D721Med (cell line): ENCODE measurements at places on chromosomes 5 and 9.

DNA sequence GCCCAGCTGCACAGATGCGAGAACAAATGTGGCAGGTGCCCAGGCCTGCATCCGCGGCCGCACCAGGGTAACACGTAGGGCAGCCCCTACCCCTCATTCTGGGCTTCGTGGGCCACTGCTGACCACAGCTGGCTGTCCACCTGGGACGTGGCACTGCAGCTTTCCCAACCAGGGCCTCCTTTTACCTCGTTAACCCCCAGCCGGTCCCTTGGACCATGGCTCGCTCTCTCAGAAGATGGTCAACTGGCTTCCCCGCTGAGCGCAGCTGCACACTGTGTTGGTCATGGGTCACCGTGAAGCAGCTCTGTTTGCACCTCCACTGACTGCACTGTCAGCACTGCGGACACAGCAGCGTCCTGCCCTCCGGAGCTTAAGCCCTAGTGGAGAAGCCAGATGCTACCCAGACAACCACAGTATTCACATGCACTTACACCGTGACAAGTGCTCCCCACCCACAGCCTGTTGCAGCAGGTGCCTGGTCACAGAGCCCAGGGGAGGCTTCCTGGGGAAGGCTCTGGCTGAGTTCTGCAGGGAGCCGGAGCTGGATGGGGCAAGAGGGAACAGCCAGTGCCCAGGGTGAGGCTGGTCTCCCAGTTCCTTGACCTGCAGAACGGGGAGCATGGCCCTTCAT lies 10.5 kb upstream of the PLEKHG4B start:
- DNase-seq: no peak

- no peak for DNase-seq
These were observed 223.5 kb downstream of the SH3GL2 start for GRCh38 chr9:17802249-17802857.

DNA sequence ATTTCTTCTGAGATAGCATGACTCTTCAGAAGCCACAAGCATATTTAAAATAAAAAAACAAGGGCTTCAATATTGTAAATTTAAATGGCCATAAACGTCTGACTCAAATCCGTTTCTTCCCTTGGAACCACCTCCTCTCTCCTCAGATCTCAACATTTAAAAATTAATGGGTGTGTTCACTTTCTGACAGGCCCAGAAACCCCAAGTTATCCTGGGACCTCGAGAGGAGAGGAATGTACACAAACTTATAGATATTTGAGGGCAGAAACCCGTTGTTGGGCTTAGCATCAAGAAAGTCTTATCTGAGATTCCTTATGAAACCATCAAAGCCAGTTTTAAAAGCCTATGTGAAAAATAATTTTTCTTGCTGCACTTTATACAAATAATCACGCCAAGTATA lies 29.2 kb downstream of the MLLT3 start:
- no peak for DNase-seq

DNA sequence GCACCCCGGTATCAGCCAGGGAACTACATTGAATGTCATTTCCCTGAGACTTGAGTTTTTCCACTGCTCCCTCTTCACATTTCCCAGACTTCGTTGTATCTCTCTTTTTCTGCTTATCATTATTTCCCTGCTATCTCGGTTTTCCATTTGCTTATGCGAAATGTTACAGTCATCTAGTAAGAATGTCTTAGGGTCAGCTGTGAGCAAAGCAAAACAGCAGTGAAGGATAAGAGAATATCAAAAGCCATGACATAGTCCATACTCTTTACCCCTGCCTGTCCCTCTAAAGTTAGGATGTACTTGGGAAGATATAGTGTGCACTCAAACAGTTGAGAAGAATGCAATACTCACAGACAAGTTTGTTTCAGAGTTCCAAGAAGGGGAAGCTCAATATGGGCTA lies 88.7 kb downstream of the ITGA1 start:
- DNase-seq: no peak

DNA sequence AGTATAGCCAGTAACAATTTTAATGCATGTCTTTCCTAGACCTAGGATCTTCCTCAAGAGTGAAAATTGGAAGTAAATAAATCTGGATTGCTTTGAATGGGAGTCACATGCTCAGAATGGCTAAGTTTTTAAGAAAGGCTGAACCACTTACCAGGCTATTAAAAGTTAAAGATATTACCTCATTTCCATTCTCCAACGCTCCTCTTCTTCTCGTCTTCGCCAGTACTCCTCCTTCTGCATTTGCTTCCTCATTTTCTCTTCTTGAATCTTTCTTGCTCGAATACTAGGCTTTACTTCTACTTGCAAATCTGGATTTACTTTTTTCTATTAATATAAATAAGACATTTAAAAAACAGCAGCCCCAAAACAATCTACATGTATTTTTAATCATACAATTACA lies 49.6 kb downstream of the ZFR start:
- no peak for DNase-seq

DNA sequence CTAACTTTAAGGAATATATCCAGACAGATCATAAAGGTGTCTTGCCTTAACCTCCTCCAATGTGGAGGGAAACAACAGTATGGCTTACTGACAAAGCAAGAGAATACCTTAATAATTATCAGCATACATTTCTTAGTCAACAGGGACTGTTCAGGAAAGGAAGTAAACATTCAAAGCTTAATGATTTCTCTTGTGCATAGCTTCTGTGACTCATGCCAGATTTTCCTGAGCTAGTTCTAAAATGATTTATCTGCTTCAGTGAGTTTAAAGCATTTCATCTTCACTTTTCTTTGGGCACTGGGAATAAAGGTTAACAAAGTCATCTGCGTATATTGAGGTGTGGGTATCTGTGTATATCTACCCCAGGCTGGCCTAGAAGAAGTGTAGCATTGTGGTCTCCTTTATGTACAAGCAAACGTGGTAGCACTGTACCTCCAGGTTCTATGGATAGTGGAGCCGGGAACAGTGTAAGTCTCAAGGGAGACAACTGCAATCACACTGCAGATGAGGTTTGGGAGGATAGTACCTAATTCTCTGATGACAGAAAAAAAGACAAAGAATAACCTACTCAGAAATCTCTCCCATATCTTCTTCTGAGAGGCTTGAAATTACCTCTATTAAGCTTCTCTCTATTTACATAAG lies 284.1 kb downstream of the HCN1 start:
- no peak for DNase-seq

DNA sequence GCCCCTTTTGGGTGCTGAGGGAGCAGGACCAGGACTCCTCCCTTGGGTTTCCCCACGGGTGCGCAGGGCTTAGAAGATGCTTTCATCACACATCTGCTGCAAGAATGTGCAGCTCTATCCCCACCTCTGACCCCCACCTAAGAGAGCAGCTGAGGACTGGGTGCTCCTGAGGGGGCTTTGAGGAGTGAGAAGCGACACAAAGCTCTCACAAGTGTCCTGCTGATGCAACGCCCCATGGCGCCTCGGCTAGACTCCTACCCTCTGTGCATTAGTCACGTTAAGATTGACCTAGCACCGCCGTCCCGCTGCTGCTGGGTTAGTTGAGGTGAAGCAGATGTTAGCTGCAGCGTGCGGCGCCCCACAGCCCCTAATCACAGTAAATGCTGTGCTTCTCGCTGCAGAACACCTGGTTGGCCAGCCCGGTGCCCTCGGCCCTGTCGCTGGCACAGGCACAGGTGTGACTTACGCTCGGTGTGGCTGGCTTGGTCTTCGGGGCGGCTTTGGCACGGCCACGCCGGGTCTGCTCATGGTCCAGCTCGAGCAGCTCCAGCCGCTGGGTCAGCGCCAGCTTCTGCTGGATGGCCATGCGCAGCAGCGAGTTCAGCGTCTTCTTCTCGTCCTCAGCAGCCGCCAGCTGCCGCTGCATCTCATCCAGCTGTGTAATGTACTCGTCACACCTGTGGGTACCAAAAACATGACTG lies 45.0 kb upstream of the IPPK start:
- DNase-seq: no peak

GRCh38 chr9:91223000-91223399 lies 138.7 kb downstream of the AUH start:
- DNase-seq: no peak

DNA sequence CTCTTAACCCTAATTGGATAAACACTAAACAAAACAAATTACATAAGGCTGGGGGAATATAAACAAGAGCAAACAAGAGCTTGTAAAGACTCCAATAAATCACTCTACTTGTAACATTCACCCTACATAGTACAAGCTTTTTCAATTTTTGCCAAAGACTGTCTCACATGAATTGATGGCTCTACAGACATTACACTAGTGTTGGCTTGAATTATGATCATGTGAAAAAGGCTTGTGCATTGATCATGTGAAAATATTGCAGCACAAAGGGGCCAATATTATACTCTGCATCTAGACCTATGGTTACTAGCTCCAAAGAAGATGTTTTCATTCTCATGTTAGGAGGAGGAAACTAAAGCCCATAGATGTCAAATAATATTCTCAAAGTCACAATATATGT lies 212.6 kb downstream of the MCTP1 start:
- DNase-seq: no peak

DNA sequence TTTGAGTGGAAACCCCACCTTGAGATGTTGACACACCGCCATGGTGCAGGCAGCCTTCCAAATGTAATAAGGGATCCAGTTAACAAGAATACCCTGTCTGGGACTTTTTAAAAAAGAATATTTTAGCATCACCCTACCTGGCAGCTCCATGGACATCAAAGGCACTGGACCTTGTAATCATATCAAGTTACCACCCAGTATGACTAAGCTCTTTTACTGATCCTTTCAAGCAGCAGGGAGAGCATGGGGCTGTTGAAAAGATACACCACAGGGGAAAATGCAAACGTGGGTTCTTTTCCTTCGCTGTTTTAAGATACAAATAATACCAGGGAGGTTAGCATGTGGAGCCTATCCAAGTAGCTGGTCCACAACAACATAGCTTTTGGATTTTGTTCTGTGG lies 211.2 kb downstream of the SAXO1 start:
- no peak for DNase-seq

DNA sequence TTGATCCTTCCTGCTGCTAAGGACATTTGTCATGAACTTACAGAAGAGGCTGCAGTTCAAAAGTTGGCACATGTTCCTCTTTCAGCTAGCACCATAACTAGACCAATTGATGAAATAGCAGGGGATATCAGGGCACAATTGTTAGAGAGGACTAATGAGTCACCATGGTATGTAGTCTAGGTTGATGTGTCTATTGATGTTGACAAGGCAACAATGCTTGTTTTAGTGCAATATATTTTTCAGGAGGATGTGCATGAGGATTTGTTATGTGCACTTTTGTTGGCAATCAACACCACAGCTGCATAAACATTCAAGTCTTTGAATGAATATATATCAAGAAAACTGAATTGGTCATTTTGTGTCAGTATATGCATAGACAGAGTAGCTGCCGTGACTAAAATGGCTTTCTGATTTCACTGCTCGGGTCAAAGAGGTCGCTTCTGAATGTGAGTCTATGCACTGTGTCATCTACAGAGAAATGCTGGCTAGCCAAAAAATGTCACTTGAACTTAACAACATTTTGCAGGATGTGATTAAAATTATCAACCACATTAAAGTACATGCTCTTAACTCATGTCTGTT lies 68.0 kb downstream of the FGF10 start:
- no peak for DNase-seq

- no peak for DNase-seq
These were observed 7.5 kb downstream of the IRF1 start for GRCh38 chr5:132483101-132483500.

GRCh38 chr9:23431459-23431858 lies 394.6 kb downstream of the ELAVL2 start:
- no peak for DNase-seq

GRCh38 chr5:82163452-82164175 lies 114.5 kb downstream of the RPS23 start:
- DNase-seq: no peak

- DNase-seq: no peak
These were observed 47.4 kb upstream of the TENT2 start for GRCh38 chr5:79564798-79565279.

- no peak for DNase-seq
These were observed 12.9 kb downstream of the FLT4 start for GRCh38 chr5:180636403-180637075.

- no peak for DNase-seq
These were observed 278.0 kb downstream of the CETN3 start for GRCh38 chr5:90131383-90132133.

GRCh38 chr9:404234-404633 lies 189.6 kb downstream of the DOCK8 start:
- no peak for DNase-seq

GRCh38 chr5:82406205-82406773 lies 128.1 kb upstream of the RPS23 start:
- no peak for DNase-seq

GRCh38 chr9:106697750-106698502 lies 165.0 kb upstream of the ZNF462 start:
- DNase-seq: no peak

- DNase-seq: no peak
These were observed 422.7 kb upstream of the PIK3R1 start for GRCh38 chr5:67792891-67793290.

GRCh38 chr9:27880635-27881034 lies 307.4 kb upstream of the C9orf72 start:
- no peak for DNase-seq

DNA sequence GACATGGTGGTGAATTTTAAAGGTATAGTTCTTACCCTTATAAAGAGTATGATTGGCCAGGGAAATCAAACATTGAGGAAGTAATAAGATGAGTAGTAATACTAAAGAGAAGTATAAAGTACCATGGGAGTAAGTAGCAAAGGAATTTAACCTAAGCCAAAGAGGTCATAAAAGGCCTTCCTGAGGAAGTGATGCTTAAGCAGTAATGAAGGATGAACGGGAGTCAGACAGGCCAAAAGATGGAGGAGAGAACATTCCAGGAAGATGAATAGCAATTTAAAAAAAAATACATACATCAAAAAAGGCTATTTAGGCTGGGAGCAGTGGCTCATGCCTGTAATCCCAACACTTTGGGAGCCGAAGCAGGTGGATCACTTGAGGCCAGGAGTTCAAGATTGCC lies 29.0 kb downstream of the KLHL3 start:
- DNase-seq: no peak

DNA sequence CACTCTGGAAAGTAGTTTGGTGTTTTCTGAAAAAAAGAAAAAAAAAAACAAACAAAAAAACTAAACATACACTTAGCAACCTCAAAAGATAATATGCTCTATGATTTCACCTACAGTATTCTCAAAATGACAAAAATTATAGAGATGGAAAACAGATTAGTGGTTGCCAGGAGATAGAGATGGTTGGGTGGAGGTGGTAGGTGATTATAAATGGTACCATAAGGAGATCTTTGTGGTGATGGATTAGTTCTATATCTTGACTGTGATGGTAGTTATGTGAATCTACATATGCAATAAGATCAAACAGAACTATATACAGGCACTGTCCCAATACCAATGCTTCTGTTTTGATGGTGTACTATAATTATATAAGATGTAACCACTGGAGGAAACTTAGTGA lies 32.0 kb downstream of the PTBP3 start:
- no peak for DNase-seq

- no peak for DNase-seq
These were observed 70.9 kb downstream of the EGFLAM start for GRCh38 chr5:38329132-38329715.

GRCh38 chr9:22383718-22384117 lies 62.9 kb upstream of the DMRTA1 start:
- DNase-seq: no peak

DNA sequence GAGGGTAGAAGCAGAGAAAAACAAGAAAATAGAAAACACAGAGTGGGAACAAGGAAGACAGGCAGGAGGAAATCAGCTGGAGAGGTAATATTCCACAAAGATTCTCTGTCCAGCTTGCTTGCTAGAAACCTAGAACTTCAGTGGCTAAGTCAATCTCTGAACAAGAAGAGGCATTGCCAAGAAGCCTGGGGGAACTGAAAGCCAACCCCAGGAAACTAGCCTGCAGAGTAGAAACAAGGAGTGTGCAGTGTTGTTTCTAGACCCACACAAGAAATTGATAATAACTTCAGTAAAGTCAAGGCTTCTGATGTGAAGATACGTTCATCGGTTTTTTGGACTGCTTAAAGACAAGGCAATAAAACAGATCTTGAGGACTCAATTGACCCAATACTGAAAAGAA lies 234.5 kb upstream of the MAP3K1 start:
- DNase-seq: no peak
